Endothelial cell (in vitro differentiated cells): ENCODE measurements at places on chromosomes 7 and 10.
A peak's percentile ranks its signal among the peaks of the same experiment; 100 is the strongest.

DNA sequence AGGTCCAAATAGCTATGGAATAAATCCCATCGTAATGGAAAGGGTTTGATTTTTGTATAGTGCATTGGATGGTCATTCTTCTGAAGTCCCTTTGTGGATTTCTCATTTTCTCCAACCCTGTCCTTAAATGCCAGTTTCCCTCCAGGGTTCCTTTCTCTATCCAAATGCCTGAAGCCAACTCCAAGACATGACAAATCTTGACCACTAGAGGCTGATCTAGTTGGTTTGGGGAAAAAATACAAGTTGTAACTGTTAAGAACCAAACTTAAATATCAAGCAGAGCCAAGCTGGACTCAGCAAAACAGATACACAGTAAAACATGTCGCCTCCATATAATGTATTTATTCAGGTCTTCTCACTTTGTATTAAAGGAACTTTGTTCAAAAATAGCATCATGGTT, 28.7 kb downstream of the FRMD4A start:
- H3K4me1 ChIP-seq: peaks cover 13% of the 10 kb centered on the region
- no peak overlapping the region for H3K4me3 ChIP-seq
- H3K36me3 ChIP-seq: no peaks in the 10 kb centered on the region
- no peak for DNase-seq
- no peak overlapping the region for H3K27ac ChIP-seq
- peaks cover 4% of the 10 kb centered on the region for H3K27me3 ChIP-seq

DNA sequence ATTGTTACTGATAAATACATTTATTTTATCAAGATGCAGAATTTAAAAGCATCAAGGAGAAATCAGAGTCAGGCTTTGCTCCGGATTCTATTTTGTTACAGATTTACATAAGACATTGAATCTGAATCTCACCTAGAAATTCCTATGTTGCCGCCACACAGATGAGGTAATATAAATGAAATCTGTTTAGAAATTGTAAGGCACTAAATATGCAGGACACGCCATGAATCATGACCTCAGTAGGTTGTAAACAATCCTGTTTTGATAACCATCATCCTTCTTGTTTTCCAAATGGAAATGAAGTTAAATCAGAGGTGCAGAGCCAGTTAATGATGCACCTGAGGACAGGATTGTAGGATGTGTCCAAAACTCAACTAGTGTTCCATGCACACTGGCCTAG, 778.0 kb downstream of the MAGI2 start:
- no peaks in the 10 kb centered on the region for H3K36me3 ChIP-seq
- H3K4me1 ChIP-seq: no peaks in the 10 kb centered on the region
- no peak overlapping the region for H3K27ac ChIP-seq
- no peaks in the 10 kb centered on the region for H3K27me3 ChIP-seq
- no peak overlapping the region for H3K4me3 ChIP-seq

DNA sequence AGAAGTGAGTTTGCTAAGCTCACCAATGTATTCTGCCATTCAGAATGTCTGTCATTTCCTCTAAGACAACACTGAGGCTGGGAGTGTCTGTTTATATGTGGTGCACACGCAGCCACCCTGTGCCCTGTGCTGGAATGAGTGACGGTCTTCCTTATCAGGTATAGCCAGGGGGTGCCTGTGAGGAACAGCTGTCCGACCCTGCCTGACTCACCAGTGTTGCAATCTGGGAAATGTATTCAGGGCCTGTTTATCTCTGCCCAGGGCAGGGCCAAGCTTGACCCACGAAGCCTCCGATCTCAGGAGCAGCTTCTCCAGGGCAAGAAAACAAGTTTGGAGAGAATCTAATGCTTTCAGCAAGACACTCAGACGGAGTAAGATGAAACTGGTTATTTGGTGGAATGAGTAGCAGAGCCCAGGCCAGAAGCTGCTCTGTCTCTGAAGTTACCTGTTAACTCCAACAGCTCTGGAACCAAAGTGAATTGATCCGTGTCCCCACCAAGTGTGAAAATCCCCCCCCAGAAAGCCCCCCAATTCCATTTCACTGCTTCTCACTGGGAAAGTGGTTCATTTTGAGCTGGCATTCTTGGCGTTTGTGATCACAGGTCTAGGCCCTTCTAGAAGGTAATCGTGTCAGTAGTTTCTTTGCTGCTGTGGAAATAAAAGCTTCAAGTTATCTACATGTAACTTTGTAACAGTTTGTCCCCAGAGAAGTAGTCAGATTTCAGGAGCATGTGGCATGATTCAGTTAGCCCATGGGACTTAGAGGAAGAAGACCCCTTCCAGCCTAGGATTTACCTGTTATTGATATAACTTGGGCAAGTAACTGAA, 6.1 kb upstream of the UBE2H start:
- H3K36me3 ChIP-seq: no peaks in the 10 kb centered on the region
- H3K27ac ChIP-seq: peak overlapping the region; percentile 70
- peak overlapping the region; percentile 69 for H3K4me3 ChIP-seq
- H3K4me1 ChIP-seq: peaks cover 27% of the 10 kb centered on the region
- DNase-seq: peak; percentile 56

GRCh38 chr7:47415318-47416212, 166.3 kb downstream of the TNS3 start:
- no peak for DNase-seq
- no peaks in the 10 kb centered on the region for H3K4me1 ChIP-seq
- H3K27me3 ChIP-seq: peaks cover 2% of the 10 kb centered on the region
- no peak overlapping the region for H3K4me3 ChIP-seq
